Right hindlimb (tissue), 1 donor: ENCODE measurements at places on chromosomes 11 and 22.

DNA sequence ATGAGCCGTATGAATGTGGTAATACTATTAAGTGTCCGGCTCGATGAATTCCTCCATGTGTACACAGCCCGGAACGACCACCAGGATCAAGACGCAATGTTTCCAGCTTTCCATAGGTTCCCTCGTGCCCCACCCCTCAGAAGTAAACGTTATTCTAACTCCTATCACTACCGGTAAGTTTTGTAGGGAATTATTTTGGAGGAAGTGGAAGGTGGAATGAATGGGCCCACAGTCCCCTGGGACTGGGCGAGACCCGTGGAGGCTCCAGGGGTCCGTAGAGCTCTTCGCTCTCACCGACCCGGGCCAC lies 720 bp upstream of the FAR1 start:
- DNase-seq: no peak

DNA sequence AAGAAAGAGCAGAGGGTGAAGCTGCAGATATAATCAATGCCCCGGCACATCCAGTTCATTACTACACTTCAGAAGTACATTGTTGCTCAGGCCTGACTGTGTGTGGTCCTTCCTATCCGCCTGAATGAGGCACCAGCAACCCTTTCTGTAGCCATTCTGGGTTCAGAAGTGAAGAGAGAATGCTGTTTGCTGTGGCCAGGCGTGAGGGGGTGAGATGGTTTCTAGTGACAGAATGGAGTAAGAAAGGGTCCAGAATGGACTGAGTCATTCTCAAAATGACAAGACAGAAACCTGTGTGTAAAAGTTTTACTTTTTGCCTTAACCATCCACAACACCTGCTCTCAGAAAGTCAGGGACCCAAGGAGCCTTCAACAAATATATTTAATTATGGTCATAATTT lies 334.8 kb downstream of the GUCY1A2 start:
- DNase-seq: no peak

- no peak for DNase-seq
Observed at GRCh38 chr11:92580908-92581307, 356.3 kb downstream of the FAT3 start.

DNA sequence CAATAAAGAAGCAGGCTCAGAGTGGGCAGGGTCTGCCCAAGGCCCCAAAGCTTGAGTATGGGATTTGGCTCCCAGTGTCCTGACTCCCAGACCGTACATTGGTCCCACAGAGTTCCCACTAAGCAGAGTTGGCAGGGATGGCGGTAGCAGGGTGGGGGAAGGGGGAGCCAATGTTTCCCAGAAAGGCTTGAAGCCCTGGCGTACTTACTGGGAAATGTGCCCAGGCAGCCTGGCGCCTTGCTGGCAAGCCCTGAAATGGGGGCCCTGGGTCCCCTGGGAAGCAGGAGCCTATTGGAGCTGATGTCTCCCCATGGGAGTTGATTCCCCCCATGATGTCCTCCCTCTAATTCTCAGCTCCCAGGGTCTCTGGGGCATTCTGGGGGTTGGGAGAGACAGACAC lies 9.3 kb downstream of the ARHGEF17 start:
- no peak for DNase-seq

DNA sequence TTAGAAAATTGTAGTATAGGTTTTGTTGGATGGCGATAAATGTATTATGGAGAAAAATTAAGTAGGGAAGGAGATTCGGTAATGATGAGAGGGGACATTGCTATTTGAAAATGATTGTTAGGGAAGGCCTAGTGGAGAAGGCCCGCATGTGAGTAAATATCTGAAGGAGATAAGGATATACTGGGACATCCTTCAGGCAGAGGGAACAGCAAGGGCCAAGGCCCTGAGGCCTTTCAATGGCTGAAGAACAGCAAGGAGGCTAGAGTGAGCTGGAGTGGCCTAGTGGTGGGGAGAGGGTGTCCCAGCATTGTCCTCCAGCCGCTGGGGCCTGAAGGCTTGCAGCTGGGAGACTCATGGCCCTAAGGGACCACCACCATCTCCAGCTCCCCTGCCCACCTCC lies 23.2 kb upstream of the ARRB1 start:
- DNase-seq: no peak

- no peak for DNase-seq
Observed at GRCh38 chr22:19115628-19116027, 6.6 kb downstream of the DGCR2 start.

DNA sequence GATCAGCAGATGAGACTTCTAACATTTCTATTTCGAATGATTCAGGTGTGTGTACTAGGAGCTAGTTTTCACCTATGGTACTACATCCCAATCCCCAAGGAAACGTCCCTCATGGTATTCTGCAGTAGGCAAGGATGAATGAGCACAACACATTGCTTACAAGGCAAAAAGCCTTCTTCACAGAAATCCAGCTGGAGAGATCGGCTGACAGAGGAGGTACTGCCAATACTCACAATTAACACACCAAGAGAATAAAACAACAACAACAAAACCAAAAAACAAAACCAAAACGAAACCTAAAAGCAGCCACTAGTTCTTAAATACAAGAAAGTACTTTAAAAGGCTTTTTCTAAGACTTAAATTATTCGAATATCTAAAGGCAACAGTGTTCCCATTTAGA lies 101.4 kb downstream of the PICALM start:
- no peak for DNase-seq

GRCh38 chr11:78548911-78549590 lies 25.6 kb downstream of the NARS2 start:
- DNase-seq: peak; percentile 51
